ENCODE measurements at places on chromosomes 16 and 17.

- peak; percentile 68 for DNase-seq
Observed at GRCh38 chr16:47888142-47888541, 267.7 kb downstream of the ABCC12 start.

GRCh38 chr17:17606416-17607000 lies 15.0 kb upstream of the PEMT start:
- DNase-seq: peak; percentile 44

DNA sequence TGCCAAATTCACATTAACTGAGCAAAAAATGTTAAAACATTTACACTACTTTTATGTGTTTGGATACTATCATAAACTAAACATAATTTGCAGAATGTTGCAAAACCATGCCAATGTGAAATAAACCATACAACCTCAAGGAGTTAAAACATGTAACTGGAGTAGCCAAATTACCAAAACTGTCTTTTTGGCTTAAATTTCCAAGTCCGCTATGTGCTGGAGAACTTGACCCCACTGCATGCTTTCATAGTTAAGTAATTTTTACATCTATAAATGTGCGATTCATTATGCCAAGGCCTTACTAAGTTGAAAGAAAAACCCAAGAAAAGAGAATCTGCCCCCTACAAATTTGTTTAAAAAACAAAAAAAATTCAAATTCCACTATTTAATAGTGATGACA lies 28.2 kb downstream of the BRD7 start:
- no peak for DNase-seq

DNA sequence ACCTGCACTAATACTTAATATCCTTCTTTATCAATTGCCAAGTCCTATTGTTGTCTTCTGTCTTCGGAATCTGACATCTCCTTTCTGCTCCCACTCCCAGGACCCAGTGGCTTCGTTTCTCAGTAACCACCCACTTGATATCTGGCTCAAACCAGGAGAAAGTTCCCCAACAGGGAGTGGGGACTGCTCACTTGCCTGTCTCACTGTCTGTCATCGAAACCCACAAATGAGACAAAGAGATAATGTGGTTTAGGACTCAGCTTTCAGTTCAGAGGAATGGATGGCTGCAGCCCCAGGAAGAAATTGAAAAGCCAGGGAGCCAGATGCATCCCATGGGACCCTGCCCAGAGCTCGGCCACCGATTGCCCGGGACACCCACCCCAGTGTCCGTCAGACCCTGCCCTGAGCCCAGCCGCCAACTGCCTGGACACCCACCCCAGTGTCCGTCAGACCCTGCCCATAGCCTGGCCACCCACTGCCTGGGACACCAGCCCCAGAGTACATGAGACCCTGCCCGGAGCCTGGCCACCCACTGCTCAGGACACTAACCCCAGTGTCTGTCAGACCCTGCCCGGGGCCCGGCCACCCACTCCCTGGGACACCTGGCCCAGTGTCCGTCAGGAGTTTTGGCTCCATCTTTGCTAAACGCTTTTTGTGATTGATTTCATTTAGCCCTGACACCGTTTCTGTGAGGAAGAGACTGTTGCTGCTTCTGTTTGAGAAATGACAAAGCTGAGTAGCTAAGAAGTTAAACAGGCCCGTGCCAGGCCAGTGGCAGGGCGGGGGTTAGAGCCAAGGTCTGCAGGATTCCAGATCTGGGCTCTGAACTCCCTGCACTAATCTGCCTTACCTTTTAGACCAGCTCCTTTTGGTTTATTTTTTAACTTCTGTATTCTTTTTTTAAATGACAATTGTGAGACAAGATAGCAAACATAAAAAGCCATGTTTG lies 251.4 kb downstream of the PHKB start:
- no peak for DNase-seq

DNA sequence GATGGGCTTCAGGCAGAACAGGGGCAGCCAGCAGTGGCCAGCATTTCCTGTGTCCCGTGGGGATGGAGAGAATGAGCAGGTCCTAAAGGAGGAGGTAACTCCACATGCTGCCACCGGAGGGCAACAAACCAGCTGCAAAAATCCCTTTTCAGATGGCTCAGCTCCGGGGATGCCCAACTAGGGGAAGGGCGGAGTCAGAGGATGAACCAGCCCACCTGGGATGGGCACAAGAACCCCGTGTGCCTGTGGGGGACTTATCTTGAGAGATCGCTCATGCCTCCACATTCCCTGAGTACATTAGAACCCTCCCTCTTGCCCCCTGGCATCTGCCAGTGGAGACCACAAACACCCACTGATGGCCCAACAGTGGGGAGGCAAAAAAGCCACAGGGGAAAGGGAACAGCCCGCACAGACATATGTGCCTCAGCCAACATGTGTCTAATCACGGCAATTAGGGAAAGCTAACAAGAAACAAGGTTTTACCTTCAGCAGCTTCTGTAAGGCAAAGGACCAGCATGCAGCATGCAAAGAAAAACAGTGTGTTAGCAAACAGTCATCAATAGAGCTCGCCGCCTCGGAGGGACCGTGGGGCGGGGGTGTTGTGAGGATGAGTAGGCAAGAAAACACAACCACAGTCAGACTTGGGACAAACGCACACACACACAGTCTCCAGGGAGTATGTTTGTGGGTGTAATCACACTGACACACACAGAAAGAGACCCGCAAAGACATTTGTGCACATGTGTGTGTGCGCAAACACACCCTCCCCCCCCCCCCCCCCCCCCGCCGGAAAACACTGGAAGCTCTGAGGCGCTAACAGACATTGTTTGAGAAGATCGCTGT lies 64.0 kb downstream of the MYO18A start:
- peak; percentile 73 for DNase-seq

DNA sequence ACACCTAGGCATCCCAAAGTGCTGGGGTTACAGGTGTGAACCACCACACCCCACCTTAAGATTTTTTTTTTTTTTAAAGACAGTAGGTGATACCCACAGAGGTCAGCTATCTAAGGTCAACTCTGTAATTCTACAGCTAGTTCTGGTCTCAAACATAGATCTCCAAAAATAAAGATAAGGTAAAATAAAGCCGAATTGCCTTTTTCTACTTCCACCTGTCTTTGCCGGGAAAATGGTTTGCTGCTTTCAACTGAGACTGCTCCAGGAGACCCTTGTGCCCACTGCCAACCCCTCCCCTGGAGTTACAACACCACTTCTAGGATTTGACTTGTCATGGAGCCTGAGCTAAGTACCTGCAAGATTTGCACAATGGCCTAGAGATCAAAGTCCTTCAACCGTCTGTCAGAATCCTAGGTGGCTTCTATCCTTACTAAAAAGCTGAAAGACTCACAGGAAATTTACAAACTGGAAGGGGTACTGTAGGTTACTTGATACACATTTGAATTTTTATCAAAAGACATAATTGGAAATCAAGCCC lies 4.7 kb upstream of the CNOT1 start:
- no peak for DNase-seq

GRCh38 chr16:89574681-89575246 lies 794 bp upstream of the CPNE7 start:
- DNase-seq: peak; percentile 70

GRCh38 chr17:80663781-80664206 lies 119.2 kb downstream of the RPTOR start:
- DNase-seq: no peak

DNA sequence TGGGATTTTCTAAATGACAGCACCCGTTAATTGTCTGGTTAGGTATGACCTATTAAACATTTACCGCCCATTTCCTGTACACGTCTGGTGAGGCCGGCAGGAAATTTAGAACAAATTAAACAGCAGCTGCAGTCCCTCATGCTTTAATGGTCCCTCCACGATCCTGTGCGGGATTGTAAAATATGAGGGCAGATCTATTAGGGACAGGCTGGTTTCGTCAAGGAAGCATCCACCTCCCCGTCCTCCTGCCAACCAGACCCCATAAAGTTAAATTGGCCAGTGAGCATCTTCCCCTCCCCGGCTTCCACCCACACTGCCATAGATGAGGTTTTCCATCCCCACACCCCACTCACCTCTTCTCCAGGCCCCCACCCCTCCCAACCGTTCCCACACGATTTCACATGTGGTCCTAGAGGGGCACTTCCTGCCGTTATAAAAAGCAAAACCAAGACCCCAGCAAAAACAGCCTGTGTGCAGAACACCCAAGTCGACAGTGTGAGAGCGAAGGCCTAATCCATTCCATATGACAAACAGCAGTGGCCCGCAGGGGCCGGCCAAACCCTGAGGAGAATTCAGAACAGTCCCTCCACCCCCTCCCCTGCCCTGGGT lies 331.9 kb downstream of the FOXL1 start:
- no peak for DNase-seq

DNA sequence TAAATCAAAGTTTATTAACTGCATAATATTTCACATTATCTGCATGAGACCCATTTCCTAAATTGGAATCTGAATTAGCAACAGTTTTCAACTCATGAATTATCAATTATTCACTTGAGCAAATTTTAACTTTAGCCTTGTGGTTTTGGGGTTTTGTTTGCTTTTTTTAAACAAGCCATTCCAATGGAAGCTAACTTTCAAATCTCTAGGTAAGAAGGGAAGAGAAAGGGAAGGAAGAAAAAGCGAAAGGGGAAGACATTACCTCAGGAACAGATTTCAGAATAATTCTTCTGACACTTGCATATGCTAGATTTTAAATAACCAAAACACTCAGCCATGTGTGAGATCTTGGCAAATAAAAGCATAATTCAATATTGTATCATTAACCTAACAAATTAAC lies 102.7 kb downstream of the CA4 start:
- DNase-seq: no peak

GRCh38 chr16:49986351-49987124 lies 38.5 kb upstream of the CNEP1R1 start:
- peak; percentile 51 for DNase-seq

- DNase-seq: no peak
Observed at GRCh38 chr16:28053461-28053860, 10.1 kb downstream of the GSG1L start.

DNA sequence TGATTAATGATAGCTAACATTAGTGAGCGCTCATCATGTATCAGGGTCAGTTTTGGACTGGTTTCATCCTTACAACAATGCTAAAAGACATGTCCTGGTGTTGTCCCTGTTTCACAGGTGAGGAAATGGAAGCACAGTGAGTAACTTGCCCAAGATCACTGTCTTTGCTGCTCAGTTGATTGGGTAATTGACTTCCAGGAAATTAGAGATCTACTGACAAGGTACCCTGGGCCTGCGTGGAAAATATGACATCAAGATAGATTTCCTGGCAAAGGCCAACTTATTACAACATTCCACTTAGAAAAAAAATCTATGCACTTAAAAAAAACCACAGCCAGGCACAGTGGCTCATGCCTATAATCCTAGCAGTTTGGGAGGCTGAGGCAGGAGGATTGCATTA lies 96.3 kb downstream of the CYLD start:
- DNase-seq: no peak

- DNase-seq: no peak
Observed at GRCh38 chr17:79715098-79715942, 15.4 kb upstream of the ENPP7 start.

DNA sequence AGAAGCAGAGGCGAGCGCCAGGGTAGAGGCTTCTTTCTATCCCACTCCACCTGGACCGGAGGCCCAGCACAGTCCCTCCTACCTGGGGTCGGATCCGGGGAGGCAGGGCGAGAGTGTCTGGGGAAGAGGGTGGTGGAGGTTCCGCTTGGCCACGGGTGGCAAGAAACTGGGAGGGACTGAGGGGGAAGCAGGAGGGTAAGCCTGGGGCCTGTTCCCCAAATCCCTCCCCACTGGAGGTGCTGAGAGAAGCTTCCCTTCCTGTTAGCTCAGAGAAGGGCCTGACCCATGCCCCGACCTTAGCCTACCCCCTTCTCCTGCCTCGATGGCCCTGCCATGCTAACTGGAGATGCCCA lies 1.8 kb upstream of the TPPP3 start:
- DNase-seq: no peak

- DNase-seq: peak; percentile 21
Observed at GRCh38 chr16:12573730-12574383, 229.8 kb downstream of the CPPED1 start.

DNA sequence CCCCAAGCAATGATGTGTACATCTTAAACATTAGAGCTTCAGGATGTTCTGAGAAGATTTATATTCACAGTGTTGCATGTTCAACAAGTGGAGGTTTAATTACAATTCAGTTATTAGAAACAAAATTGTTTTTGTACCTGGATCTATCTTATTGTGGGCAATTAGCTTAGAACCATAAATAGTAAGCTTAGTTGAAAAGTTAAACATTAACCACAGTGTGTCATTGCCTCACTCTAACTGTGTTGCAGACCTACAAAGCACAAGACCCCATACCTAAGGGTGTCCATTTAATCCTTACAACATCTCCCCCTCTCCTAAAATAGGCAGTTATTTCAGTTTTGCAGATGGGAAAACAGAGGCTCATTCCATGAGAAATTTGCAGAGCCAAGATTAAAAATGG lies 632.0 kb upstream of the SOX9 start:
- DNase-seq: no peak

DNA sequence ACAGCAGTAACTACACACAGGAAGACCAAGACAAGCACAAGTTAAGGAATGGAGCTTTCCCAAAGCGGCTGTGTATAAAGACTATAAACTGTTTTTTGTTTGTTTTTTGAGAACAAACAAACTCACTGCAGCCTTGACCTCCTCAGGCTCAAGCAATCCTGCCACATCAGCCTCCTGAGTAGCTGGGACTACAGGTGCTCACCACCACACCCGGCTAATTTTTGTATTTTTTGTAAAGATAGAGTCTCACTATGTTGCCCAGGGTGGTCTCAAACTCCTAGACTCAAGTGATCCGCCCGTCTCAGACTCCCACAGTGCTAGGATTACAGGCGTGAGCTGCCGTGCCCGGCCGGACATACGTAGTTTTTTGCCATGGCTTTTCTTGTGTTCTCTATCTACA lies 4.1 kb upstream of the PDE6G start:
- DNase-seq: no peak

All from myocyte (in vitro differentiated cells).